Activated T-helper 1 cell treated with anti-CD3 and anti-CD28 coated beads, Interleukin-2, amount 50 U/mL, for 16 hours (primary cell): ENCODE measurements at places on chromosomes 2 and 18.

DNA sequence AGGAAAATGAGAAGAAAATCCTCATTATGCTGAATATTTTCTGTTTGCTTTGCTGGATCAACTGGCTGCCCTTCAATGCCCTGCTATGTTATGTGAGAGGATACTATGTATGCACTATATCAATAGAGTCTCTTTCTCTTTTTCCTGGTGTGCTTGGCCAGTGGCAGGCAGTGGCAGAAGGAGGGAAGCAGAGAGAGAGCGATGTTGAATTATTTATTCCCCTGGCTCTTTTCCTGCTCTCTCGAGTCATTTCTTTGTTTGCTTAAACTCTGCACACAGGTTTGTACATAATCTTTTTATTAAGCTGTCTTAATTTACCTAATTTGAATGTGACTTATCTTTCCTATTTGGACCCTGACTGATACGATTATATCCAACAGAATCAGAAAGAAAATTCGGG lies 1727.3 kb downstream of the SUCLG1 start:
- DNase-seq: no peak

- no peak for DNase-seq
Measured at GRCh38 chr2:28593160-28593755, 97.4 kb downstream of the PLB1 start.

DNA sequence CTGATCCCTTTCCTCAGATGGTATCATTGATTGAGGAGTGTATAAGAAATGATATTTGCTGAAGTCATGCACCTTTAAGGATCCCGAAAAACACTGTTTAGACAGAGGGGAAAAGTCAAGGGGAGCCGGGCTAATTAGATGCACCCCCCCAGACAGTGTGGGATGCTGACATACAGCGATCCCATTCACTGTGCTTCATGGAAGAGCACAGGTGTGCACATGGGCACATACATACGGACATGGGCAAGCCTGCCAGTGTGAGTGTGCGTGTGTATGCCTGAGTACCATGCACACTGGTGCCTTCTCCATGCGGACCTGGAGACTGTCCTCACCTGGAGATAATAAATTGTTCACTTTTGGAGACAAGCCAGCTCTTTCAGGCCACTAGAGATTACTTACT lies 22.6 kb downstream of the MEIS1 start:
- DNase-seq: no peak

DNA sequence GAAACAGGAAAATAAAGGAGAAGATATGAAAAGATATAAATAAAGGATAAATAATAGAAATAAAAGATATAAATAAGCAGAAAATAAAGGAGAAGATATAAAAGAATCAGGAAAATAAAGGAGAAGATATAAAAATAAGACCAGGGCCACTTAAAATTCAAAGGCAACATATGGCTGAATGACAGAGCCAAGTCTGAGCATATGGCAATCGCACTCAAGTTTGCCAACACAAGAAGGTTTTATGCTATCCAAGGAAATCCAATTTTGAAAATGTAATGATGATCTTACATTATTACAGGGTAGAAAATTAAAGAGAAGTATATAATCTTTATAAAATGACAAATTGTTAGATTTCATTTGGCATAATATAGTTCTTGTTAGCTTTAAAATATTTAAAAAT lies 33.6 kb downstream of the USP40 start:
- no peak for DNase-seq

DNA sequence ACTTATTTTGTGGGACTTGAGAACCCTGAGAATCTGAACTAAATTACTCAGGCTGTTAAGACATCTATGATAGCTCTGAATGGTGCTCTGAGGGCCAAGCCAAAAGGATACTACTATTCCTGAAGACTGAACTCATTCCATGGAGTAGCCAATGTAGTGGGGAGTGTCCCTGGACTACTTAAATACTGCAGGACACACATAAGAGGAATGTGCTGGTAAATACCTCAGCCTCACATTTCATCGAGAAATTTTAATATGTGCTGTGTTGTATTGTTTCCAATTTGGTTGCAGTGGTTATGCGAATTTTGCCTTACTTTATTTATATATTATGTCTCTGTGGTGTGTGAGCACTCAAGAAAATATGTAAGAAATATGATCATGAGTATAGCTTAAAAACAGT lies 264.4 kb upstream of the FIGN start:
- DNase-seq: no peak

GRCh38 chr2:88637464-88637863 lies 10.2 kb upstream of the EIF2AK3 start:
- DNase-seq: no peak

GRCh38 chr2:149033716-149034115 lies 4.8 kb upstream of the LYPD6B start:
- no peak for DNase-seq

DNA sequence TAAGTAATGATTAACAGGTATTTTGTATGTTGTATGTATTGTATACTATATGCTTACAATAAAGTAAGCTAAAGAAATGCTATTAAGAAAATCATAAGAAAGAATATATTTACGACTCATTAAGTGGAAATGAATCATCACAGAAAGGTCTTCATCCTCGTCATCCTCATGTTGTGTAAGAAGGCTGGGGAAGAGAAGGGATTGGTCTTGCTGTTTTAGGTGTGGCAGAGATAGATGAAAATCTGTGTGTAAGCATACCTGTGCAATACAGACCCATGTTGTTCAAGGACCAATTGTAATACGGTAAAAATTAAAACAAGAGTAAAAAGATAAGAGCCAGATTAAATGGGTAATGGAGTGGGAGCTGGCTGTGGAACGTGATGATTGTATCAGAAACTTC lies 16.6 kb downstream of the SLC35F5 start:
- no peak for DNase-seq

- DNase-seq: no peak
Measured at GRCh38 chr2:19623488-19623887, 265.1 kb upstream of the OSR1 start.

- DNase-seq: no peak
Measured at GRCh38 chr2:67993329-67993728, 69.5 kb downstream of the C1D start.

DNA sequence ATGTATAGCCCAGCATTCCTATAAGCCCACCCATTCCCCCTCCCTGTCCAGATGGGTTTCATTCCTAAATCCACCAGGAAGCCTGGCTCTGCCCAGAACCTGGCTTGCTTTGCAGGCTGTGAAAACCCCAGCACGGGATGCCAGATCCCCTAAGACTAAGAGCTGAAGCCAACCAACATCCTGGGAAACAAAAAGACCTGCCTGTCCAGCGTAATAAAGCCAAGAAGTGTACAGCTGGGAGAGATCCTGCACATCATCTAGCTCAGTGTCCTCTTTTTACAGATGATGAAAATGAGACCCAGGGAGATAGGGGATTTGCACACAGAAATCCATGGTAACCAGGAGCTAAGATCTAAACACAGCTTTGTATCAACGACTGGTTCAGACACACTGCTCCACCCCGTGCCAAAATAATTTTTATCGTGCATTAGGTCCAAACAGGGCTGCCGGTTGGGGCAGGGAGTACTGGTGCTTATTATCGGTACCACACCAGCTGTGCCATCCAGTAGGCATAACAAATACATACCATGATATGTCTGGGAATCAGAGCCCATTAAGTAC lies 2.9 kb downstream of the RND3 start:
- no peak for DNase-seq

- no peak for DNase-seq
Measured at GRCh38 chr18:76613053-76613754, 118.2 kb upstream of the ZNF516 start.

DNA sequence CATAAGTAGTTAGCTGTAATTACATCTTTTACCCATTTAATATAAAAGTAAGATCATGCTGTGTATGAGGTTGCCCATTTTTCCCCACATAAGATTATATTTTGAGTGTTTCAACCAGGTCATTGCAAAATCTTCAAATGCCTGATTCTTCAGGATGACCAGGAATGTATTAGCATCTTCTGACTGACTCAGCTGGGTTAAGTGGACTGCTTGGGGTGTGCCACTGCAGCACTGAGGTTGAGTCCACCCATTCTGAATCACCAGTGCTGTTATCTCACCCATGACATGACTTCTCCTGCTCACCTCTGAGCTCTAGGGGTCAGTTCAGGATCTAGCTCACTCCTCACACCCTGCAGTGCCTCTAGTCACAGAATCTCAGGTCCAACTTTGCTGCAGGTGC lies 576.7 kb upstream of the ZEB2 start:
- no peak for DNase-seq

DNA sequence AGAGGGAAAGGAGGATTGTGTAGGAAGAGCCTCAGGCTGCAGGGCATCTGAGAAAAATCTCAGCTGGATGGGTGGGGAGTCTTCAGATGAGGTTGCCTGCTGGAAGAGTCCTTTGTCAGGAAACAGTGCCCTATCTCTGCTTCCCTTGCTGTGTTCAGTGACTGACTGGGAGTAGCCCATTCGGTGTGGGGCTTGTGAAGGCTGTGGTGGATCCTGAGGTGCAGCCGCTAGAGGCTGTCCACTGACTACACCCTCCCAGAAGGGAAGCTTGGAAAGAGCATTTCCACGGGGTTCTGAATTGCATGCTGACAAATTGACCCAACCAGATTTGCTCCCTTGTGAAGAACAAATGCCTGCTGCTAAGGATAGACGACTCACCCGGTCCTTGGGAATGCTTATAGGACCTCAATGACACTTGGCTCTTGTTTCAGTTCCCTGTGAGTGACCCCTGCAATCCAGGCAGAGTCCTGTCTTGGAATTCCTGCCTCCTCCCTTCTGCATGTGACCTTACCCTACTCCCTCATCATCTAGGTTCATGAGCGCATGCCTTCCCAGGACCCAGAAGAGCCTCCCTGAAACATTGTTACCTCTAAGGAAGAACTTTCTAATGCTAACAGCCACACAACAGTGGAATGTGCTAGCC lies 109.7 kb upstream of the FAM136A start:
- no peak for DNase-seq

- DNase-seq: no peak
Measured at GRCh38 chr2:207847807-207848544, 78.3 kb upstream of the FZD5 start.

GRCh38 chr2:146893500-146894041 lies 951.3 kb upstream of the ACVR2A start:
- no peak for DNase-seq

DNA sequence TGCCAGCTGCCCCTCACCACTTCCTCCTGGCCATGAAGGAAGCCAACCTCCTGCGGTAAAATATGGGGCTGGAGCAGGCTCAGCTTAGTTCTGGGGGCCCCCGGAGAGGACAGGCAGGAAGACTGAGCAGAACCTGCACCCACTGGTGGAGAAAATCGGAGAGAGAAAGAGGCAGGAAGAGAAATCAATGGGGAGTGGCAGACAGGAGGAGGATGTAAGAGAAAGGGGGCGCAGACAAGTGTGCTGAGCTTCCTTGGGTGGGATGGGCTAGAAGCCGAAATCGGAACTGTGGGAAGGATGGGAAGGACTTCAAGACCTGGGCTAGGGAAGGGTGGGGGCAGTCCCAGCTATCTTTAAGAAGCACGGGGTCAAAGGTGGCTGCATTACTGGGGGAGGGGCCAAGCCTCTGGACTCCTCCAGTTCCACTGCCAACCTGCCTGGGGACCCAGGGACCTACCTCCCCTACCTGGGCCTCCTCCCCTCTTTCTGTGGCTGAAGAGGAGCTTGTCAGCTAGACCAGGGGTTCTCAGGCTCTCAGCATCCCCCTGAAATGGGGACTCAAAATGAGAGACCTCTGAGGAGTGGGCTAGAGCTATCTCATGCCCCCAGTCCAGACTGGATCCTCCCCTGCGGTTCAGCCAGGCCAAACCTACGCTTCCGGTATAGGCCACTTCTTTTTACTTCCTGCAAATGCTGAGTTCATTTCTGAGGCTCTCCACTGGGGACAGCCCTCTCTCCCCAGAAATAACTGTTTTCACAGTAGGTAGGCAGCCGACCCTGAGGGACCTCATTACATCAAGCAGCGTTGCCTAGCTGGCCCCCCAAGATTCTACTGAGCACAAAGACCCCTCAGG lies 33.6 kb upstream of the B3GNT7 start:
- DNase-seq: no peak

DNA sequence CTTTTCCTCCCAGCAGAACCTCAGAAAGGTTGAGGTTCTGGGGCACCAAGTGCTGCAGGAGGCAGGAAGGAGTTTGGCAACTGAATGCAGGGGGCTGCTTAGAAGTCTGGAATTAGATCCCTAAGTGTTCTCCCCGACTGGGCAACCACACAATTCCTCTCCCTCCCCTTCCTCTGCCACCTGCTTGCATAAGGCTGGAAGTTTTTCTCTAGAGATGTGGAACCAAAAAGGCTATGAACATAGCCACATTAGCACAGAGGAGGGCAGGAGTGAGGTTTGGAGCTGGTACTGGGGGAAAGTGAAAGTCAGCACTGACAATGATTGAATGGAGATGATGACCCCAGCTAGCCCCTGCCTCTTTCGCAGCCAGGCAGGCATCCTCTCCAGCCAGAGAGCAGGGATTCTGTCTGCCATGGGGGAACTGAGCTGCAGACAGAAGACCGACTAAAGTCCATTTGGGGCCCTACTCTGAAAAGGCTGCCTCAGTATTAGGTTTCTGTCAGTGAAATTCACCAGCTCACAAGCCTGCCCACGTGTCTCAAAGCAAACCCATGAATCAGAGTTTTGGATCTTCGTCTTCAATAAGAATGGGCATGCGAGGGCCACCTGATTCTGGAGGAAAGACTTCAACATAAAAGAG lies 87.9 kb upstream of the ITGA6 start:
- no peak for DNase-seq

DNA sequence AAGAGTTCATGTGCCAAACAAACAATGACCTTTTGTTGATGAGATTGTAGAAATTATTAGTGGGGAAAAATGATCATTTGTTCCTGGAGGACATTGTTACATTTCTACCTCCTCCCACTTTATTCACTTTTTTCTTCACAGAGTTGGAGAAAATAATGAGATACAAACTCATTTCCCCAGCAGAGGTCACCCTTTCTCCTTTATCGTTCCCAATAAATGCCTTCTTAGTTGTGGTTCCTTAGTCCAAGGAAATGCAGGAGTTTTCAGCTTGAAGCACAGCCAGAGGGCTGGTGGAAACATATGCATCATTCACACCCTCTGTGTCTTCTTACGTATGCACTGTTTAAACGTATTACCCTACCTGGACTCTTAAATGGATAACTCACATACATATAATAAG lies 108.8 kb downstream of the SLC4A3 start:
- DNase-seq: no peak

DNA sequence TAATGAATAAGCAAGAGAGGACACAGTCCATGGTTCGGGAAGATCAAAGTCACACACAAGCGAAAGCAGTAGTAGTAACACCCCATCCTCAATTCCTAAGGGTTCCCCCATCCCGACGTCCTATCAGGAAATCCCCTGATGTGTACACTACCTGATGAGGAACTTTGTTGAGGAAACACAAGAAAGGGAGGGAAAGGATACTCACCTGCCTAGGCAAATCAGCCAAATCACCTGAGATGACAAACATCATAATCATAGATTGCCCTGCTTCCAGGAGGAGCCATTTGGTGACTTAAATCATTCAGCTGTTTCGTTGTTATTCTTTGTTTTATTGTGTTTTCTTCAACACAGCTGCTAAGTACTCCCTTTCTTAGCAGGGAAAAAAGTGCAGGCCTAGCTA lies 55.5 kb upstream of the SPOPL start:
- no peak for DNase-seq

DNA sequence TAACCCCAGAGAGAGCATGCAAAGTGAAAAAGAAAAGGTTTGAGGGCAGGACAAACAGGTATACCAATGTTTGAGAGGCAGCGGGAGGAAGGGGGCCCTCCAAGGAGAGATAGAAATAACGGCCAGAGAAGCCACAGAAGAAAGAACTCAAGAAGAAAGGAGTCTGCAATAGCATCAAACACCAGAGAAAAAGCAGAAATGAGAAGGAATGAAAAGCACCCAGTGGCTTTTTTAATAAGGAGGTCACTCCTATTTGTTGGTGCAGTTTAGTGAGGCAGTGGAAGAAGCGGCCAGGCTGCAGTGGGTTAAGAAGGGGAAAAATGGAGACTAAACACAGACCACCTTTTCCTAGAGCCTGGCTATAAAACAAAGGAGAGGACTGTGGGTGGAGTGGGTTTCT lies 177.2 kb downstream of the THADA start:
- no peak for DNase-seq
